Right cardiac atrium (tissue), 5 donors: ENCODE measurements at places on chromosomes 12 and 14. TPM values are rescaled to one million over a fixed set of nuclear protein-coding genes. Genes with fewer than 3 reads are reported as not detected.

DNA sequence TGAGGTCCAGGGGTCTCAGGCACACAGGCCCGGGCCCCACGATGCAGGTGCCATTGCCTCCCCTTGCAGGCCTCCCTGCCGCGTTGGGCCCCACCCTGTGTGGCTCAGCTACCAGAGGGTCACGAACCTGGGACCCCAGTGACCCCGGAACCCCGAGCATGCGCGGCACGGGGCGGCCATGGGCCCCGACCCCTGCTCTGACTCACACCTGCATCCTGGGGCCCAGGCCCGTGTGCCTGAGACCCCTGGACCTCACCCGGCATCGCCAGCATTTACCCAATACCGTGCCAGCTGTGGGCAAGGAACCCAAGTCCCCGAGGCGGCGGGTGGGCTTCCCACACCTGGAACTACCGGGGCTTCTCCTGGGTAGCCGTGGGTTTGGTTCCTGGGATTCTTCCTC is 25.2 kb downstream of the KIF26A start:
- no peak for DNase-seq

- DNase-seq, result no peak
These were observed 31.6 kb upstream of the BEGAIN start for GRCh38 chr14:100618763-100619320.

GRCh38 chr14:56055511-56055910 is 62.7 kb upstream of the PELI2 start:
- no peak for DNase-seq

GRCh38 chr14:57928732-57929131 is 62.8 kb upstream of the SLC35F4 start:
- DNase-seq, result no peak

DNA sequence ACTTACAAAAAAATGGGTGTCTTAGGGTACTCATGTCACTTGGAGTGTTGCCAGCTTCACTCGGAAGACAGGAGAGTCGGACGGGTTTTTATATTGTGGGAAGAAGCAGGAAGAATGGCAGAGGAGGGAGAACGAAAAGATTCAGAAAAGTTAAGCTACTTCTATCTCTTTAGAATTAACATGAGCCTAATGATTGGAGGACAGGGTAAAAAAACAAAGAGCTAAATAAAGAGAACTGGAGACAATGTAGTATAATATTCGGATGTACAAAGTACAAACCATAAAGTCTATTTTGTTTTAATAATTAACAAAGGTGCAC is 43.9 kb downstream of the EFCAB11 start:
- no peak for DNase-seq

DNA sequence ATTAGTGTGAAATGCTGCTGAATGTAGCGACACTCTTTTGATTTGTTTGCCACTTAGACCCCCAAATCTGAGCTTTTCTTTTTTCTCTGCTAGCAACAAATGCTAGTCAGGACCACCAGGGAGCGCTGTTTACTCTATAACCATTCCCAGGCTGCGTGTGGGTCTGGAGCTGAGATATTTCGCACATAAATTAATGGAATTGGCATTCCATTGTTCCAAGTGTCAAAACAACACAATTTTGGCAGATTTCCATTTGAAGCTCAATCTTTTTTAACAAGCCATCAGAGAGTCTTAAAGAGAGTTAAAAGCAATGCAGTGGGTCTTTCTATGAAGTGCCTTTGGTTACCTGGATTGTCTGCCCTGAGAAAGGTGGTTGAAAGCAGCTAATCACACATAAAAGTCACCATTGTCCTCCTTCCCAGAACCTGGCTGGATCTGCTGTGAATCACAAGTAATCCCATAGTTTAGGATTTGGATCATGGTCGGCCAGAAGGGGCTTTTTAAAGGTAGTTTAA is 7.4 kb upstream of the TMEM132C start:
- peak; percentile 79 for DNase-seq

GRCh38 chr12:18753481-18754123 is 15.7 kb downstream of the CAPZA3 start:
- peak; percentile 62 for DNase-seq

- no peak for DNase-seq
These were observed 22.4 kb downstream of the WBP11 start for GRCh38 chr12:14780859-14781258.

DNA sequence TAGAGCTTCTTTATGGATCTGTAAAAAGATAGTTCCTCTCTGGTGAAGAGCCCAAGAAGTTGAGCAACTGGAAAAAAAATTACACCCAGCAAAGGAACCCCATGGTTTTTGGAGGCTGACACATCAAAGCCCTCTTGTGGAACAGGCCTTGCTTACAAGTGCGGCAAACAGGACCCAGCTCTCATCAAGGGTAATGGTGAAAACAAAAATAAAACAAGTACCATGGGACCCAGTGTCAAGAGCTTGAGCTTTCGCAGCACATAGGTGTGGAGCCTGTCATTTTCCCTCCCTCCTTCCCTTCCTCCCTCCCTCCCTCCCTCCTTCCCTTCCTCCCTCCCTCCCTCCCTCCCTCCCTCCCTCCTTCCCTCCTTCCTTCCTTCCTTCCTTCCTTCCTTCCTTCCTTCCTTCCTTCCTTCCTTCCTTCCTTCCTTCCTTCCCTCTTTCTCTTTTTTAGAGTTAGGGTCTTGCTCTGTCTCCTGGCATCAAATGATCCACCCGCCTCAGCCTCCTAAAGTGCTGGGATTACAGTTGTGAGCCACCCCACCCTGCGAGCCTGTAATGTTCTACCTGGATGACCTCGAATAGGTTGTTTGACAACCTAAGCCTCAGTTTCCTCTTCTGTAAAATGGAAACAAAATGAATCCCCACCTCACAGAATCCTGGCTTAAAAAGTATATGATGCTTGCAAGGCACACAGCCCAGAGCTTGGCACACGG is 114.3 kb upstream of the RPH3A start:
- DNase-seq, result no peak

GRCh38 chr14:64178814-64179213 is 115.4 kb downstream of the ESR2 start:
- no peak for DNase-seq

DNA sequence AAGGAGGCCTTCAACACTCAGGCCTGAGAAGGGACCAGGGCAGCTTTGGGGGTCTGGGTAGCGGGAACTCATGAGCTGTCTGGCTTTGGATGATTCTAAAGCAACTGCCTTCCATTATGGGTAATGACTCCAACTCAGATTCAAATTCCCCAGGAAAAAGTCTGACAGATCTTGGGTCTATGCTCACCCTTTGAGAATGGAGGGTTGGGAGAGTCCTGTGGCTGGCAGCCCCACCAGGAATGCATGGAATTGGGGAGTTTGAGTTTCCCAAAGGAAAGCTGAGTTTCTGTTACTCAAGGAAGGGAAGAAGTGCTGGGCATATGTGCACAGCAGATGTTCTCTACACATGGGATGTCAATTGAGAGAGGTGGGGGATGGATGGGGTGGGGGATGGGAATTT is 22.4 kb upstream of the LTBP2 start:
- no peak for DNase-seq

DNA sequence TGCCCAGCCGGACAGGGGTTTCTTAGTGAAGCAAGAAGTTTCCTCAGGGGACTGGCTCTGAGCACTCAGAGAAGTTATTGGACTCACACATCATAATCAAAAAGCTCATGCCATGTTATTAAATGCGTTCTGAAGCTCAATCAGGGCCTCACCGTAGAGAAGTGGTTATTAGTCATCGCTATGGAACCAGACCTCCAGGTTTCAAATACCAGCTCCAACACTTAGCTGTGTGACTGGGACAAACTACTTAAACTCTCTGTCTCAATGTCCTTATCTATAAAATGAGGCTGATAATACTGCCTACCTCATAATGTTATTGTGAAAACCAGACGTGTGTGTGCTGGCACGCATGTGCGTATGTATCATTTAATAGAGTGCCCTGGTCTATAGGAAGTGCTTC is 7.3 kb downstream of the STAT6 start:
- no peak for DNase-seq

DNA sequence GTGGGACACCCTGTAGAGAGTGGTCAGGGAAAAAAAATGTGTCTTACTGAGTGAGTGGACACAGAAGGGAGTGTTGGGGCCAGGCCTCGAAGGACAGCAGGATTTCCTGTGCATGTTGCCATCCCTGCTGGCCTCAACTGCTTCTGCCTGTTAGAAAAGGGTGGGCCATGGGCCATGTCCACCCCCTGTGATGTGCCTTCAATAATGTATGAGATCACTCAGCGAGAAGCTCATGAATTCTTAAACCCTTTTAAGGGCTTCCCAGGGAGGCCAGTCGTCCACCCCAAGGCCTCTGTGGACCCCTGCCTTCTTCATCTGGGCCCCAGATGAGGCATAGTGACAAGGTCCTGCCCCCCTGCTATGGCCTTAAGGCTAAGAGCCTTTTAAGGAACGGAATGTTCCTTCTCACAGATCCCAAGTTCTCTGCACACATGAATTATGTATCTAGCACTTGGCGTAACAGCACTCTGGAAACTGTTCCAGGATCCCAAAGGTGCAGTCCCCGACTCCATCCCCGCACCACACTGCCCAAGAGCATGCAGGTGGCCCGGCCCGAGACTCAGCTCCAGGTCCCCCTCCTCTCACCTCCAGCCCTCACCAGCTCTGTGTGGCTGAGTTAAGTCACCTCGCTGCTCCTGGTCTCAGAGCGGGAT is 8.9 kb upstream of the C14orf132 start:
- no peak for DNase-seq

- DNase-seq, result no peak
These were observed 263.6 kb upstream of the CRY1 start for GRCh38 chr12:107356937-107357295.

- no peak for DNase-seq
These were observed 30.8 kb upstream of the HSPB8 start for GRCh38 chr12:119147847-119148448.

GRCh38 chr12:66244446-66244845 is 55.4 kb downstream of the IRAK3 start:
- DNase-seq, result no peak

DNA sequence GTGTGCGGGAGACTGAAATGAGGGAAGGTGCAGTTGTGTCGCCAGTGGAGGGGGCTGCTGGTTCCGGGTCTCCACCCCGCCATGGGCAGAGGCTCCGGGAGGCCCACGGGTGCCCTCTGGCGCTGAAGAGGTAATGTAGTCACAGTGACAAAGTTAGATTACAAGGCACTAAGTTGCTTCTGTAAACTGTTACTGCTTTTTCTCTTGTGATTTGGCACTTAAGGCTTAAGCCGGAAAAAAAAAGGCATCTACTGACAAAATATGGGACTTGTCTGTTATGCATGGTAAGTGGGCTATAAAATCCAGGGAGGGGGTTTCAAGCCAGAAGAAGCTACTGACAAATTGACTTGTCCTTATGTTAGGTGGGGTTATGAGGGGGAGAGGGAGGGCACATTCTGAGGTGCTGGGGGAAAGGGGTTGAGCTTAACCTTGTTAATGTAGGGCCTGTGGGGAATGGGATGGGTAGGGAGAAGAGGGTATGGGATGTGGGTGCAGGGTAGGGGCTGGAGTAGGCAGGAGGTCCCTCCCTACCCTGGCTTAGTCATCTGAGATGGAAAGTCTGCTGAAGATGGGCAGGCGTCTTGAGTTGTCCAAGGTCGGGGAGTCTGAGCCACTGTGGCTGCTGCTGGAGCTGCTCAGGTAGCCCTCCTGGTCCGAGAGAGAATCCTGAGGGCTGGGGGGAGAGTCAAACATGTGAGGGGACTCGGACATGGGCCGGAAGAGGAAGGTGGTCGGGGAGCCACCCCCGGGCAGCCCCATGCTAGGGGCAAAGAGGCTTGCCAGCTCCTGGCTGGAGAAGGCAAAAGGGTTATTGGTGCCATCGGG is 3.7 kb downstream of the ZFP36L1 start:
- peak; percentile 94 for DNase-seq

GRCh38 chr12:67468549-67469245 is 179.8 kb upstream of the DYRK2 start:
- DNase-seq, result no peak

GRCh38 chr12:19484738-19485137 is 45.4 kb downstream of the AEBP2 start:
- DNase-seq, result no peak

GRCh38 chr12:54159140-54159539 is 29.6 kb downstream of the SMUG1 start:
- DNase-seq, result no peak

DNA sequence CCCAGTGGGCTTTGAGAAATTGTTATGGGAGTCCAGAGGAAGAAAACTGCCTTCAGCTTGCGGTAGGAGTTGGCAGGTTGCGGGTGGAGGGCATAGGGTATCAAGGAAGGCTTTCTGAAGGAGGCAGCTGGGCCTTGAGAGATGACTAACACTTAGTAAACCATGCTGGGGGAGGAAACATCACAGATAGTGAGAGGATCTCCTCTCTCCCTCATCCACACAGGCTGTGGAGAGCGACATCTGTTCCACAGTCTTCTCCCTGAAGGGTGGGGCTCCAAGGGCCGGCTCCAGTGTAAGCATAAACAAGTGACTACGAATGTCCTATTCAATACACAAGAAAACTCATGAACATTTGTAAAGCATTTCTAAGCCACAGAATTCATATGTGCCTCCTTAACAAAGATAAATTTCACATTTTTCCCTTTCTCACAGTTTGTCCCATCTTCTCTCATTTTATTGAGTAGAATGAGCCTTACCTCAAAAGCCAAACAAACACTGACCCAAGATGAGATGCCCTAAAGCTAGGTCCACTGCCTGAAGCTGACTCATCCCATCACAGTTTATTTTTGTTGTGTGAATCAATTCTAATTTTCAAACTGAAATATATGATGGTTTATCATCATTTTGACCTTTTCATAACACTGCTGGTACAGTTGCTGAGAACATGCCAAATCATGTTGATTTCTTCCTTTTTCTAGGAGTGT is 227.9 kb downstream of the SLC25A21 start:
- DNase-seq, result no peak

DNA sequence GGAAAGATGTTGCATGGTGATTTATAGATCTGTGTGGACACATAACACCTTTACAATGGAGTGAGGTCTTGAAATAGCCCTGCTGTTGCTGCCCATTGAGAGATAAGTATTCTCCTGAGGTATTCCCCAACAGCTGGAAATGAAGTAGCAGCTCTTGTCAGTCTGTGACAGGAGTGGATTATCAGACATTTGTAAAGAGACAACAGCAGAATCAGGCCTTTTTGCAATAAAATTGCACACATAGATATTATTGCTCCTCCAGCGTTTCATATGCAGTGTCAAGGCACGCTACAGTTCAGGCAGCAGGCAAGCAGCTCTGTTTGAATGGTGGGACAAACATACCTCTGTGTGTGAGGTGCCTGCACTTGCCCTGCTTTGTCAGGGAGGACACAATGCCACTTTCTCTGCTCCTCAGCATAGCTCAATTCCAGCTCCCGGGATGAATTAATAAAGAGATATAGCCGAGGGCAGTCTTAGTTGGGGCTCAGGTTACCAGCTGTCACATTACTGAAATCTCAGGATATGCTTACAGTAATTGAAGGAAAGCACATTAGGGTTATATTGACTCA is 49.4 kb downstream of the BICD1 start:
- no peak for DNase-seq

- no peak for DNase-seq
These were observed 115.7 kb upstream of the PRMT8 start for GRCh38 chr12:3375326-3375725.

The FOS gene
- total RNA-seq, result 50.3 TPM

The RND1 gene
- 0.96 TPM for total RNA-seq

The CLEC4E gene
- total RNA-seq, result 4.5 TPM

The DNAJC22 gene
- total RNA-seq, result 0.51 TPM

The IRAK3 gene
- 9.2 TPM for total RNA-seq

The DIO2 gene
- total RNA-seq, result 0.59 TPM

The KLRK1 gene
- 0.91 TPM for total RNA-seq

The MANSC4 gene
- not detected for total RNA-seq

The MMP14 gene
- 48.6 TPM for total RNA-seq

The PIK3C2G gene
- total RNA-seq, result not detected

The KCNH3 gene
- total RNA-seq, result 1.1 TPM
